ENCODE measurements at places on chromosomes 11 and 22.

DNA sequence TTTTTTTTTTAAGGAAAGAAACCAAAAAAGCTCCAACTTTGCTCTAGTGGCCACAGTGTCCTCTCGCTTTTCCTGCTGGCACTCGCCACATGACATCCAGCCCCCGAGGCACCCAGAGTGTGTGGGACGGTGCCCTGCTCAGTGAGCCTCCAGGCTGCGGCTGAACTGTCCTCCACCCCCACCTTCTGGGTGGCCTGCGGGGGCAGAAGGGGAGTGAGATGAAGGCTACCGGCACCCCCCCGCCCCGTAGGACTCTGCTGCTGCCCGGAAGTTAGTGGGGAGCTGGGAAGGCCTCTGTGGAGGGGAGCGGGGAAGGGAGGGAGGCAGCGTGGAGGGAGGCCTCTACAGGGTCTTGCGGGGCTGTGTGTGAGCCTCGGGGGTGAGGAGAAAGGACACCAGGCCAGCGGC, 264.4 kb downstream of the CTTN start:
- DNase-seq: no peak

DNA sequence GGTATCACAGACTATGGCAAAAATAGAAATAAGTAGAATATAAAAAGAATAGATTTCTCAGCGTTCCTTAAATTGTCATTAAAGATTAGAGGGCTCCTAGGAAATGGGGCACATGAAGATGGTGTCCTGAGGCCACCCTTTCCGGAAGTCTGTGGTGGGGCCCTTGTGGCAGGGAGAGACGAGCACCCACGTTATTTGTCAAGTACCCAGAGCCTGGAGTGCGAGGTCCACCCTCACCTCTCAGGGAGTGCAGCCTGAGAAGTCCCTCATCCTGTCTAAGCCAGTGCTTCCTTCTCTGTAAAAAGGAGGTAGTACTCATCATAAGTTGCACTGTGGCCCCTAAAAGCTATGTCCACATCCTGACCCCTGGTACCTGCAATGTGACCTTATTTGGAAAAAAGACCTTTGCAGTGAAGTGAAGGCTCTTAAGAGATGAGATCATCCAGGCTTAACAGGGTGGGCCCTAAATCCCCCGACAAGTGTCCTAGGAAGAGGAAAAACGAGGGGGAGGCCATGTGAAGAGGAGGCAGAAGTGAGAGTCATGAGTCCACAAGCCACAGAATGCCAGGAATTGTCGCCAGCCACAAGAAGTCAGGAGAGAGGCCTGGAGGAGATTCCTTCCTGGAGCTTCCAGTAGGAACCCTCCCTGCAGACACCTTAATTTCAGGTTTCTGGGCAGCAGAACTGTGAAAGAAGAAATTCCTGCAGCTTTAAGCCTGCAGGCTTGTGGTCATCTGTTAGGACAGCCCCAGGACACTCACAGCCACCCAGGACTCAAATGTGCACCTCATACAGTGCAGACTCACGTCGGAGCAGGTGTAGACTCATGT, 76.8 kb upstream of the CCND1 start:
- no peak for DNase-seq

- DNase-seq: no peak
These were observed 50.3 kb upstream of the CD44 start for GRCh38 chr11:35088676-35089075.

DNA sequence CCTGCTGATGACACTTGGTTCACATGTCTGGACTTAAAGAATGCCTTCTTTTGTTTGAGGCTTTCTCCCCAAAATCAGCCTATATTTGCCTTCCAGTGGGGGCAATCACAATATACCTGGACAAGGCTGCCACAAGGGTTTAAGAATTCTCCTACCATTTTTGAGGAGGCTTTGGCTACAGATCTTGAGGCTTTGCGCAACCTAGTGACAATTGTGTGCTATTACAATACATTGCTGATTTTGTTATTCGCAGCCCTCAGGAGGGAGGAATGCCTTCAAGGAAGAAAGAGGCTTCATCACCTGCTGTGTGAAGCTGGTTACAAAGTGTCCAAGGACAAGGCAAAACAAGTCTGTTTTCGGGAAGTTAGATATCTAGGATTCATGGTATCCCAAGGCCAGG, 50.8 kb upstream of the OR4C15 start:
- DNase-seq: no peak

DNA sequence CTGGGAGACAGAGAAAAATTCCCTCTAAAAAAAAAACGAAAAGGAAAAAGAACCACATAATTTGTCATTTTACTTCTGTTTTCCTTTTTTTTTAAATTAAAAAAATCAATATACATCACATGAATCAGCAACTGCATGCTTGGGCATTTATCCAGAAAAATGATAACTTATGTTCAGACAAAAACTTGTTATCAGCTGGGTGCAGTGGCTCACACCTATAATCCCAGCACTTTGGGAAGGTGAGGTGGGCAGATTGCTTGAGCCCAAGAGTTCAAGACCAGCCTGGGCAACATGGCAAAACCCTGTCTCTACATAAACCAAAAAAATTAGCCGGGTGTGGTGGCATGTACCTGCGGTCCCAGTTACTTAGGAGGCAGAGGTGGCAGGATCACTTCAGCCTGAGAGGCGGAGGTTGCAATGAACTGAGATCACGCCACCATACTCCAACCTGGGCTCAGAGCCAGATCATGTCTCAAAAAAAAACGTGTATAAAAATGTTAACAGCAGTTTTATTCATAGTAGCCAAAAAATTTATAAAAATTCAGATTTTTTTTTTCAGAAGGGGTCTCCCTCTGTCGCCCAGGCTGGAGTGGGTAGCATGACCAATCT, 28.5 kb downstream of the AMBRA1 start:
- DNase-seq: no peak

GRCh38 chr11:105948918-105949590, 73.0 kb downstream of the MSANTD4 start:
- no peak for DNase-seq

- DNase-seq: no peak
These were observed 16.8 kb downstream of the DGCR8 start for GRCh38 chr22:20096574-20097420.

DNA sequence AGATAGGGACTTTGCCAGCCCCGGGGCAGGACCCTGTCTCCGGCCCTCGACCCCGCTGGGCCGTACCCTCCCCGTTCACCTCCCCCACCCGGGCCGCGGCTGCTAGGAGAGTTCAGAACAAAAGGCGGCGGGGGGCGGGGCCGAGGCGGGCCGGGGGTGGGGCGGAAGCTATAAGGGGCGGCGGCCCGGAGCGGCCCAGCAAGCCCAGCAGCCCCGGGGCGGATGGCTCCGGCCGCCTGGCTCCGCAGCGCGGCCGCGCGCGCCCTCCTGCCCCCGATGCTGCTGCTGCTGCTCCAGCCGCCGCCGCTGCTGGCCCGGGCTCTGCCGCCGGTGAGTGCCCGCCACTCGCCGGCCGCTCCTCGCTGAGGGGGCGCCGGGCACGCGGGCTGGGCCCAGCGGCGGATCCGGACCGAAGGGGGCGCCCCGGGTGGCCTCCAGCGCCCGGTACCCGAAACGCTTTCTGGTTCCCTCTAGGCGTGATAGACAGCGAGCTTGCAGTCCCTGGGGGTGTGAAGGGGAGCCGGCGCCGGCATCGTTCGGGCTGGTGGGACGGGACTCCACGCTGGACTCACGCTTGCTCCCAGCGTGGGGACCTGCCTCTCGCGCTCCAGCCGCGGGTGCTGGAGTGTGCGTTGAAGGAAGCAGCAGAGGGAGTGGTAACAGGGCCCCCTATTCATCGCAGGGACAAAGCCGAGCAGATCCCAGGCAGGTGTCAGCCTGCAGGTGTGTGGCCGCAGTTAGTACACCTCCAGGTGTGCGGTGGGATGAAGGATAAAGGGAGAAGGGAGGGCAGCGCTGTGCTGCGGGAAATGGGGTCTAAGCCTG, at the start of gene MMP11:
Gene MMP11, plus strand, starts transcription at position 201 of the 825 bp plus-strand sequence. Its CDS starts 22 bp downstream, at position 223.
- peak; percentile 57 for DNase-seq

DNA sequence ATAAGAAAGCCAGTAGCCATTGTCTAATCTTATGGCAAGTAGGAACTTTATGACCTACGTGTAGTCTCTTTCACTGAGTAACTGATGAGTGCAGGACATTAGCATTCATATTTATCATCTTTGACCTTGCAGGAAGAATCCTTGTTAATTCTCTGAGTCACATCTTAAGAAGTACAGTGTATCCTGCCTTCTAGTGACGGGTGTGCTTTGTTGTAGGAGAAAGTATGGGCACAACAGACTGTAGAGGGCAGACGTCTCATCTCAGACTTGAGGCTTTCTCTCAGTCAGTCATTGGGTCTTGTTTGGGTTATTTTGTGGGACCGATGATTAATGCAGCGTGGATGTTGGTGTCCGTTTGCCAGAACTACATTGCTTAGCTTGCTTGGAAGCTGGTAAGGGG, 6.8 kb downstream of the RNF214 start:
- no peak for DNase-seq
